ENCODE measurements at places on chromosomes 12 and 14.

GRCh38 chr12:115335048-115335447 lies 651.1 kb upstream of the TBX3 start:
- no peak for DNase-seq

DNA sequence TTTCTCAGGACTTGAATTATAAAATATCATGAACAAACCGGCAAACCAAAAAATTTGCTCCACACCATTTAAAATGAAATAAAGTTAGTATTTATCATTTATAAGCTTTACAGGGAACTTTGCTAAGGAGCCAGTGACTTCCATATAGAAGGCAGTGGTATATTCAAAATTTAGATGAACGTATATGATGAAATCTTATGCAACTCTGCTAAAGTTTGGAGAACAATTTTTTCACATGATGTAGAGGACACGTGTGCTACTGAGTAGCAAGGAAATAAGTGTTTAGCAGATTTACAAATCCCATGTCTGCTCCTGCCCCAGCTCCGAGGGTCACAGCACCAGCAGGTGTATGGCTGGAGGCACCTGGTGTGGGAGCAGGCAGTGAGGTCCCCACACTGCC lies 70.8 kb upstream of the IFNG-AS1 start:
- no peak for DNase-seq

- no peak for DNase-seq
Measured at GRCh38 chr12:116201359-116201758, 76.1 kb downstream of the MED13L start.

GRCh38 chr14:103543721-103544387 lies 14.9 kb downstream of the TRMT61A start:
- DNase-seq, result no peak

DNA sequence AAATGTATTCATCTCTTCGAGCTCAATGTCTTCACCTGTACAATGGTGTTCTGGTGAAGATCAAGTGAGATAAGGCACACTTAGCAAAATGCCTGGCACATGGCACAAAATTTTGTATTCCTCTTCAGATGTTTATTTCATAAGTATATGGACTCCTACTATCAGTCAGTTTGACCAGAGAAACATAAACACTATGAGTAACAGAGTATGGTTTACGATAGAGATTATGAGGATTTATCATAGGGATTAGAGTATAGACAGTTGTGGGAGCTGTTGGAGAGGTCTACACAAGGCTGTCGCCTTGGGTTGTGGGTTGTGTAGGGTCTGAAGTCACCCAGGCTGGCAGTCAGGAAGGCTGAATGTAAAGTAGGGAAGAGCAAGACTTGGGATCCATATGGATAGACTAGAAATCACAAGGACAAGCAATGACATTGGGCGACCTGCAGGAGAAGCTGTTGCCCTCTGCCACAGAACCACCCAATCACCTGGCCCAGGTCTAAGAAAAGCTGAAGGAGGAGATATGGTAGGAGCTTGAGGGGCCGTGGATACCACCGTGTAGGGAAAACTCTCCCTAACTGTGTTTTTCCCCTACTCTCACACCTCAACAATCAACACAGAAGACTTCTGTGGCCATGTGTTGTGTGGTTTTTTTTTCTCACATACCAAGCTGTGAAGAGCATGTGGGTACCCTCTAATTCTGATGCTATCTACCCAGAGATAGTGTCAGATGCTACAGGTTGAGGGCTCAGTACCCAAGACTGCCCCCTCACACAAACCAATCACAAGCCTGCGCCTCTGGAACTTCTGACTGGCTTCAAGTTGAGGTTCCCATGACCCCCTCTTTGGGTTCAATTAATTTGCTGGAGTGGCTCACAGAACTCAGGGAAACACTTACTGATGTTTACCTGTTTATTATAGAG lies 27.2 kb upstream of the RESF1 start:
- no peak for DNase-seq

GRCh38 chr12:52284562-52285171 lies 6.7 kb downstream of the KRT81 start:
- no peak for DNase-seq

GRCh38 chr12:12564911-12565310 lies 2.2 kb upstream of the DUSP16 start:
- DNase-seq, result no peak
